ENCODE measurements at places on chromosomes 7 and 10.

- DNase-seq: no peak
These were observed 478.6 kb downstream of the LRMDA start for GRCh38 chr10:75910032-75910431.

DNA sequence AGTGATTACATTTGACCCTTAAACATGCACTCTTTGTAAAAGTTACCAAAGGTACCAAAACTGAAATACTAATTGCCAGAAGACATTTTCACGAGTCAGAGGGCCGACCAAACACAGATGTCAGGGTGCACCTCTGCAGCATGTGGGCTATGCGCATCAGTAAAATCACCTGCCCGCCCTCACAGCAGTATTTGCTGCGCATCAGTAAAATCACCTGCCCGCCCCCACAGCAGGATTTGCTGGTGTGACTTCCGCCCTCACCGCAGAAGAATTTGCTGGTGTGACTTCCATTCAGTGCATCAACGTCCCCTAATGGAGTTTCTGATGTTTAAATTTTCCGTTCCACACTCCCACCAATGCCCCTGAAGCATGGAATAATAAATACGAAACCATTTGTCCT lies 202.9 kb downstream of the PTPRN2 start:
- no peak for DNase-seq

DNA sequence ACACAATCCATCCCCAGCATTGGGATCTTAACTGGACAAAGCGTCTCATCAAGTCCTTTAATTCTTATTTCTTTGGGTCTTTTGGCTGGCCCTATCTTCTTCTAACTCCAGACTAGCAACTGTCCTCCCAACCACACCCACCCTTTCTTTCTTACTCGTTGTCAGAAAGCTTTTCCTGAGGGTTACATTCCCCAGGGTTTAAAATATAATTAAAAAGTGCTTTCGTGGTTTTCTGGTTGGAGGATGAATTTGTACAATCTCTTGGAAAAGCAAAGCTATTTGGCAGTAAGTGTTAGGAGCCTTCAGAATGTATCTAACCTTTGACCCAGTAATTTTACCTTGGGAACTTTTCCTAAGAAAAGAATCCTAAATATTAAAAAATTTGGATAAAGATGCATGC lies 10.4 kb upstream of the ITGB8 start:
- no peak for DNase-seq

DNA sequence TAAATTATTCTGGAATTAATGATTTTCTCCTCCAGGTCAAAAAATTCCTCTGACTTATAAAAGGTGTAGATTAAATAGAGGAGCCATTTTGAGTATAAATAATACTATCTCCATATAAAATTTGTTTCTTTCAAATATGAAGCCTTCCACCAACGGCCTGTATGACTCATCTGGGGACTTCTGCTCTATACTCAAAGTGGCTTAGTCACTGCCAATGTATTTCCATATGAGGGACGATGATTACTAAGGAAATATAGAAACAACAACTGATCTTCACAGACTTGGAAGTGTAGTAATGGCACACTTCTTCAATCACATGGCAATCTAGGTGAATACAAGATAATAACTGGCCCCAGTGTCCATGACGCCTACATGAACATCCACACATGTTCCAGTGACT lies 335.6 kb upstream of the HGF start:
- no peak for DNase-seq

- DNase-seq: no peak
These were observed 273.6 kb downstream of the NEBL start for GRCh38 chr10:20623546-20623945.

- DNase-seq: no peak
These were observed 276.3 kb downstream of the ADARB2 start for GRCh38 chr10:1461016-1461415.
